GM12864 (cell line): ENCODE measurements at places on chromosomes 7 and 10.
A peak's percentile ranks its signal among the peaks of the same experiment; 100 is the strongest.

- no peak for DNase-seq
Measured at GRCh38 chr10:132428486-132428995, 31.5 kb downstream of the PWWP2B start.

DNA sequence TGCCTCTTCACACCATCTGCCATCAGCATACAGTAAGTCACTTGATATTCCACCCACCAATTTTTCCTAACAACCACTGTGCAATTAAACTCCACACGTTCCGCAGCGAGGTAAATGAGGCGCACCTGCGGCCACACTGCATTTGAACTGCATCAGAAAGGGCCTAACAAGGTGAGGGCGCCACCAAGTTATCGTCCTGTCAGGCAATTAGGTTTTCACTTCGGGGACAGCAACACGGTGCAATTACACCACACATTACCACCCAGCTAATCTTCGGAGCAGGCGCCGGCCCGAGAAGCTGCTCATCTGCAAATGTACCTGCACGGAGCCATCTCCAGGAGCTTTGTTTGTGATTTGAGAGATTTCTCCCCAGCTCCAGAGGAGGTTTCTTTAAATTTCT lies 84.4 kb downstream of the EBF3 start:
- DNase-seq, result no peak

DNA sequence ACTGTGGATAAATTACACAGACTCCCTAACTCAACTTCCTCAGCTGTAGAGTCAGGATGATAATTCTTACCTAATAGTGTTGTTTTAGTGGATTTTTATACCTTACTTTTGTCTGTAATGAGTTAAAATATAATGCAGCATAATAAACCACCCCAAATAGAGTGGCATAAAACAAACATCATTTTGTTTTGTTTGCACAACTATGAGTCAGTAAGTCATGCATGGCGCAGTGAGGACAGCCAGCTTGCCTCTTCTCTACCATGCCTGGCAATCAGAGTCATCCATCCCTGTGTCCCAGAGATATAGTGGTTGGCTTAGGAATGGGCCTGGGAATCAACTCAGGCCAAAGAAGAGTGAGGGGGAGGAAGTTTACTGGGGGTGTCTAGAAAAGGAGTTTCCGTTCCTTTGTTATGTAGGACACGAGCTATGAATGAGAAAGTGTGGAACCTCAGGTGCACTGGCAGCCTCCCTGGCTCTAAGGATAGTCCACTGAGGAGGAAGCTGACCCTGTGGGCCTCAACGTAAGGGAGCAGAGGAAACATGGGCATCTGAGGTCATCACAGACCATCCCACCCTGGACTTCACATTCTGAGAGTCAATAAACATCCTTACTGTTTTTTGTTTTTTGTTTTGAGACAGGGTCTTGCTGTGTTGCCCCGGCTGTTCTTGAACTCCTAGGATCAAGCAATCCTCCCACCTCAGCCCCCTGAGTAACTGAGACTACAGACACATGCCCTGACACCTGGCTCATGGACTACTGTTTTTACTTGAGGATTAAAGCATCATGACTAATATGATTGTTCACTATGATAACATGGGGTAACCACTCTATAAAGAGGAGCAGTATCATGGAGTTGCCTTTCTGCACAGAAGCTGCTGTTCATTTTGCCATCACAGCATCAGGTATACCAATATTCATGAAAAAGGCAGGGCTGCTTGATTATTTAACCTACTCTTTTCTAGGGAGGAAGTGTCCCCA lies 21.0 kb upstream of the GRB10 start:
- no peak for DNase-seq

- no peak for DNase-seq
Measured at GRCh38 chr7:151540146-151540545, 20.5 kb upstream of the RHEB start.

DNA sequence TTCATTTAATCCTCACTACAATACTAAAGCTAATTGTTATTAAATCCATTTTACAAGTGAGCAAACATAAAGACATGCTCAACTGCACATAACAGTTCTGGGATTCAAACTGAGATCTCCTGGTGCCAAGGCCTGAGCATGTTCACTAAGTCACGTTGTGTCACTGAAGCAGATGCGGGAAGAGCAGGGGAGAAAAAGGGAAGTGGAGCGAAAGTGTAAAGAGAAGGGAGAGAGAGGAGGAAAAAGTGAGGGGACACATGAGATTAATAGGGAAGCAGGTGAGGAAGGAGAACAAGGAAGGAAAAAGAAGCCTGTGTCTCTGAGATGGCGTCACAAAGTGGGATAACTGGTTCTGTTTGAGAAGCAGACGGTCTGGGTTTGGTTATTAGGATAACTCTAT lies 38.9 kb upstream of the KAT6B start:
- no peak for DNase-seq

DNA sequence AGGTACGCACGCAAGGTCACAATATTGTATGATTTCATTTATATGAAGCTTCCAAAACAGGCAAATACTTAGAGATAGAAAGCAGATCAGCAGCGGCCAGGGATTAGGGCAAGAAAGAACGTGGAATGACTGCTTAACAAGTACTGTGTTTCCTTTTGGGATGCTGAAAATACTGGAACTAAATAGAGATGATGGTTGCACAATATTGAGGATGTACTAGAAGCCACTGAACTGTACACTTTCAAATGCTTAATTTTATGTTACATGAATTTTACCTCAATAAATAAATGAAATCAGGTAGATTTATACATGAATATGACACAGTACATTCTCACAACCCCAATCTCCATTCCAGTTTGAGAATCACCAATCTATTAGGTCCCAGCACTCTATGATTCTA lies 15.6 kb downstream of the SEM1 start:
- no peak for DNase-seq

- no peak for DNase-seq
Measured at GRCh38 chr7:26159243-26159642, 7.2 kb downstream of the NFE2L3 start.

- no peak for DNase-seq
Measured at GRCh38 chr10:124898471-124898870, 43.5 kb upstream of the ZRANB1 start.

GRCh38 chr10:92081641-92082040 lies 158.1 kb downstream of the BTAF1 start:
- DNase-seq, result no peak

DNA sequence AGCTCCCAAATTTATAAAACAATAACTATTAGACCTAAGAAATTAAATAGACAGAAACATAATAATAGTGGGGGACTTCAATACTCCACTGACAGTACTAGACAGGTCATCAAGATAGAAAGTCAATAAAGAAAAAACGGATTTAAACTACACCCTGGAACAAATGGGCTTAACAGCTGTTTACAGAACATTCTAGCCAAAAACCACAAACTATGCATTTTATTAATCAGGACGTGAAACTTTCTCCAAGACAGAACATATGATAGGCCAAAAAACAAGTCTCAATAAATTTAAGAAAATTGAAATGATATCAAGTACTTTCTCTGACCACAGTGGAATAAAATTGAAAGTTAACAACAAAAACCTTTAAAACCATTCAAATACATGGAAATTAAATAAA lies 46.4 kb downstream of the ZNF680 start:
- DNase-seq, result no peak

- DNase-seq, result no peak
Measured at GRCh38 chr7:152351168-152351567, 84.6 kb downstream of the KMT2C start.

DNA sequence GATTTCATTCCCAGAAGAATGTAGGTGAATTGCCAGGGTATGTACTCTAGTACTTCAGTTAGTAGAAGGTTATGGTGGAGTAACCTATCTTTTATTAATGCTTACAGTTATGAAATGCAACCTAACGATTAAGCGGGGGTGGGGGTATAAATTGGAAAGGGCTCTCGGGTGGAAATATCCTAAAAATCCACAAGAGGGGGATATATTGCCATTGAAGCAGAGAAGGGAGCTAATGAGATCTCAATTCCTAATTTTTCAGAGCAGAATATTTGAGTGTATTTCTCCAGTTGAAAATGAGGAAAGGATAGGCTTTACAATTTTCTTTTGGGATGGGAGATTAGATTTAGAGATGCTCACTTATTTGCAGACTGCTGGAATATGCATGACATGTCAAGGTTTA lies 90.8 kb downstream of the DNAJB9 start:
- DNase-seq, result no peak

DNA sequence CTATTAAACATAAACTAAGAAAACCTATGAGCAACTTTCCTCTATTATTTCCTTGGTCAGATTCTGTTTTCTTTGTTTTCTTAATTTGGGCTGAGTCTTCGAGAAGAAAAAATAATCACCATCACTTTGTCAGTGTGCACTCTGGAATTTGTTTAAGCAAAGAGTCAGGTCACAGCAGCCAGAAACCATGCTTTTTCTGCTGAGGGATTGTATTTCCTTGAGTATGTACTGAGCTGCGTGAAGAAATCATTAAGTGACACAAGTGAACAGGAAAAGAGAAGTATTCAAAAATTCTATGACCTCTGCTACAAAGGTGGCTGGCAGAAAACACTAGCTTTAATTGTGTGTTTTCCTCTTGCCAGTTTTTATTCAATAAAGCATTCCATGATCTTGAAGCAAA lies 249.6 kb downstream of the VTI1A start:
- no peak for DNase-seq

GRCh38 chr10:86443069-86443468 lies 76.5 kb upstream of the GRID1 start:
- DNase-seq, result no peak

- no peak for DNase-seq
Measured at GRCh38 chr7:80347173-80347572, 164.7 kb downstream of the GNAT3 start.

GRCh38 chr7:139648941-139649425 lies 125.5 kb downstream of the CLEC2L start:
- DNase-seq, result peak; percentile 64

- DNase-seq, result no peak
Measured at GRCh38 chr10:31888442-31888841, 40.2 kb downstream of the ARHGAP12 start.

DNA sequence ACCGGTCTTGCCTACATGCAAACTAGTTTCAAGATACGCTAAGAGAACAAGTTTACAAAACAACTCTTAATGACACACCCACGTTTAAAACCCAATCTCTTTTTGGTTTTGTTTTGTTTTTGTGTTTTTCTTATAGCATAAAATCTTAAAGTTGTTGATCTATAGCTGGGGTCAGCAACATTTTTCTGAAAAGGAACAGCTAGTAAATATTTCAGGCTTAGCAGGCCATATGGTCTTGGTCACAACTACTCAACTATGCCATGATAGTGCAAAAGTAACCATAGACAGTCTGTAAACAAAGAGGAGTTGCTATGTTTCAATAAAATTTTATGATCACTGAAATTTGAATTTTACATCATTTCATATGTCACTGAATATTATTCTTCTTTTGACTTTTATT lies 327.4 kb downstream of the AGMO start:
- DNase-seq, result no peak
